ENCODE measurements at places on chromosomes 1 and 21. TPM values are rescaled to one million over a fixed set of nuclear protein-coding genes. Genes with fewer than 3 reads are reported as not detected.

DNA sequence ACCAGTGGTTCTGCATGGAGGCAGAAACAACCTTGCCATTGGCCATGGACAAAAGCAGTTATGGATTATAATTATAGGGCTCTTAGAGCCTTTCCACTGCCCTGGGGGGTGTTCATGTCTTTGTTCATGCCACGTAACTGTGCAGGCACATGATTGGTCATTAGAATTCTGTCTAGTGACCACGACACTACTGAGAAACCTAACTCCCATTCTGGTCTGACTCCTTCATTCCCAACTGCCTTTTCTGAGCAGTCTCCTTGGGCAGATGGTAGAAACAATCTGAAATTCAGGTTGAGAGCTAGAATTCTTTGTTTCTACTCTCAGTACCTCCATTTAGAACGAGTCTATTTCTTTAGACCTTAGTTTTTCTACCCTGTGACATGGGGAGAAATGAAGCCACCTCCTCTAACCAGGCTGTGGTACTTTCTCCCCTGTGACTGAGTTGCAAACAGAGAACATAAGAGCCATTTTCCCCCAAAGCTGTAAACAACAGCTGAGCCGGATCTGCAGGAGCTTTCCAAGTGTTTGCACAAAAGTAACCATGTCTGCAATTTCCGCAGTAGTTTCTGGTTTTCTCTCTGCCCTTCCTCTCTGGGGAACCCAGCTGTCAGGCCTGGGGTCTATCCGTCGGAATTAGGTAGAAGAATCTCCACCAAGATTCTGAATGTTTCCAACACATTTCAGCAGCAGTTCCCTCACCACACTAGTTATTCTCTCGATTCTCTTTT lies 37.7 kb upstream of the IPO9 start:
- H3K4me1 ChIP-seq = no peaks in the 10 kb centered on the region
- H3K27me3 ChIP-seq = no peaks in the 10 kb centered on the region
- DNase-seq = no peak
- peaks cover 39% of the 10 kb centered on the region for H3K36me3 ChIP-seq

- no peaks in the 10 kb centered on the region for H3K27me3 ChIP-seq
- no peak overlapping the region for H3K27ac ChIP-seq
- peaks cover 2% of the 10 kb centered on the region for H3K4me1 ChIP-seq
- no peak overlapping the region for H3K4me3 ChIP-seq
- no peaks in the 10 kb centered on the region for H3K36me3 ChIP-seq
- no peak for DNase-seq
Measured at GRCh38 chr1:10751561-10752085, 44.8 kb downstream of the CASZ1 start.

- DNase-seq = no peak
- no peaks in the 10 kb centered on the region for H3K4me1 ChIP-seq
- peak overlapping the region; percentile 43 for H3K4me3 ChIP-seq
- peaks cover 10% of the 10 kb centered on the region for H3K36me3 ChIP-seq
- H3K27me3 ChIP-seq = peaks cover 61% of the 10 kb centered on the region
Measured at GRCh38 chr1:179744401-179745130, 1.5 kb downstream of the FAM163A start.

Gene HES2
- 0.36 TPM for total RNA-seq

Gene AADACL4
- not detected for total RNA-seq

Gene IGSF9
- total RNA-seq = 28.1 TPM

Gene L1TD1
- total RNA-seq = 441 TPM

- no peak overlapping the region for H3K4me3 ChIP-seq
- 0 out of 2 replicates have a peak, but pooled peaks cover 5% of the 10 kb centered on the region for H3K4me1 ChIP-seq
- no peaks in the 10 kb centered on the region for H3K27me3 ChIP-seq
- peak; percentile 57 for DNase-seq
Measured at GRCh38 chr1:16082283-16083038, 9.0 kb upstream of the FAM131C start.

DNA sequence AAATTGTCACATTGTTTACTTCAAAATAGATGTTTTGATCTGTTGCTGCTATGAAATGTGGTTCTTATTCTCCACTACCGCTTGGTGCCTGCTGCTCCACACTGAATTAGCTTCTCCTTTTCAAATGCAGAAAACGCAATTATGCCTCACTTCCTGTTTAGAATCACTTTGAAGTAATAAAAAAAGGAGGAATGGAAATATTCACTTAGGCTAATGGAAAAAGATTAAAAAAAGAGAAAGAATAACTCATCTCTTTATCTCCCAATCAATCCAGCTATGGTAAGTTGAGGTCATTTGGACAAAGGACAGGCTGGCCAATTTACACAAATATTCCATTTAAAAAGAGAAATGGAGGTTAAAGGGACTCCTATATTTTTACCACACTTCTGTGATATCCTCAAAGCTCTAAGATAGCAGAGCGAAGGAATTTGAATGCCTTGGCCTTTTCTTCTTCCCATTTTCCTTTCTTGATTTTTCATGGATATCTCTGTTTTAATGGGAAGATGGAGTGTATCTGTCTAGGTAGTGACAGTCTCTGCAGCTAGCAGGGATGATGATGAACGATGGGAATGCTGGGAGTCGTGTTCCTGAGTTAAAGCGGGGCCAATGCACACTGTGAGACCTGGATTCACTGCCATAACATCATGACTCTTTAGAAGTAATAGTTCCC lies 35.7 kb downstream of the RGS5 start:
- H3K36me3 ChIP-seq = no peaks in the 10 kb centered on the region
- no peaks in the 10 kb centered on the region for H3K27me3 ChIP-seq
- H3K27ac ChIP-seq = no peak overlapping the region
- no peak for DNase-seq

GRCh38 chr1:222042120-222042519 lies 300.2 kb upstream of the DUSP10 start:
- no peaks in the 10 kb centered on the region for H3K27me3 ChIP-seq
- no peaks in the 10 kb centered on the region for H3K36me3 ChIP-seq
- no peak overlapping the region for H3K27ac ChIP-seq
- no peak overlapping the region for H3K4me3 ChIP-seq
- no peak for DNase-seq
- no peaks in the 10 kb centered on the region for H3K4me1 ChIP-seq

GRCh38 chr1:29653886-29654450 lies 417.6 kb downstream of the PTPRU start:
- H3K4me3 ChIP-seq = no peak overlapping the region
- no peaks in the 10 kb centered on the region for H3K4me1 ChIP-seq
- H3K36me3 ChIP-seq = no peaks in the 10 kb centered on the region
- no peaks in the 10 kb centered on the region for H3K27me3 ChIP-seq
- H3K27ac ChIP-seq = no peak overlapping the region

Gene CFHR3
- 0.52 TPM for total RNA-seq

Gene GUCA2B
- not detected for total RNA-seq

Gene FAM72C
- 6.3 TPM for total RNA-seq

GRCh38 chr1:161702250-161702649 lies 4.8 kb upstream of the FCRLA start:
- no peaks in the 10 kb centered on the region for H3K4me1 ChIP-seq
- H3K4me3 ChIP-seq = no peak overlapping the region
- H3K27me3 ChIP-seq = no peaks in the 10 kb centered on the region
- no peaks in the 10 kb centered on the region for H3K36me3 ChIP-seq

GRCh38 chr1:31771891-31772668 lies 7.9 kb upstream of the ADGRB2 start:
- peak overlapping the region; percentile 41 for H3K4me3 ChIP-seq
- H3K27ac ChIP-seq = no peak overlapping the region
- peaks cover 5% of the 10 kb centered on the region for H3K4me1 ChIP-seq
- H3K27me3 ChIP-seq = peaks cover 26% of the 10 kb centered on the region
- DNase-seq = no peak

Gene SMIM1
- 6.1 TPM for total RNA-seq

Gene NBPF4
- total RNA-seq = not detected

DNA sequence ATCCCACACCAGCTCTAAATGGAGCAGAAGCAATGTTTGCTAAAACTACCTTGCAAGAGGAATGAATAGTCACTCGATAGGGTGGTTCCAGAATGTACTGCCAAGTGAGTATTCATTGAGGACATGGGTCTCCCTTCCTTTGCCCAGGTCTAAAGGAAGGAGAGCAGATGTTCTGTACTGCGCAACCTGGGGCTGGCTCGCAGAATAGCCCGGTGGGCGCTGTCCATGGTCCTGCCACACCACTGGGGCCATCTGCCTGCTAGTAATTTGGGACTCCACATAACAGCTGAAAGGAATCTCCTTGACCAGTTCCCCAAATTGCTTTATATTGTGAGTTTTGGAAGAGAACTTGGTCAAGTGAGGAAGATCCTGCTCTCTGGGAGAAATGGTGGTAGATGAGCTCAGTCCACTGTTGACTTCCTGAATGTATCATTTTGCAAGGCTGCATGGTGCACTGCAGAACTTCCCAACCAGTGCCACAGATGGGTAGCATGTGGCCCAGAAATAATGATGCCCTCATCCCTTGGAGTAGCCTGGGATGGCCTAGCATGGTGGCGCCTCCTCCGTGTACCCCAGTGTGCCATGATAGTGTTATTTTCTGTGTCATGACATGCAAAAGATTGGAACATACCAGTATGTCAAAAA lies 5.7 kb downstream of the SLC6A17 start:
- peaks cover 32% of the 10 kb centered on the region for H3K27me3 ChIP-seq
- no peak overlapping the region for H3K4me3 ChIP-seq
- peak; percentile 94 for DNase-seq
- no peaks in the 10 kb centered on the region for H3K36me3 ChIP-seq

Gene ERG
- 3.0 TPM for total RNA-seq

DNA sequence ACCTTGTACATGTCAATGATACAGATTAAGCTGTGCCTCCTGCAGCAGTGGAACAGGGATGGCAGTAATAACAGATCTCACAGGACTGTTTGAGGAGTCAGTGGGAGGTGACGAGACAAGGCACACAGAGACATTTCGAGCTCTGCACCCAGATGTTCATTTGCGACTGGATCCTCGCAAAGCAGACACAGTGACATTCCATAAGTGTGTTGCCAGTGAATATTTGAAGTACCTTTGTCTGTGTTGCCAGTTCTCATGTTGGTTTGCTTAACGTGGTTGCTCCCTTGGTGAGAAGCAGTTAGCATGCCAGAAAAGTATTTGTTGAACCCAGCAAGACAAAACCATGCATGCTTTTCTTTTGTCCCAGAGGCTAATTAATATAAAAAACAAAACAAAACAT lies 67.0 kb downstream of the NID1 start:
- no peak for DNase-seq
- no peaks in the 10 kb centered on the region for H3K4me1 ChIP-seq
- no peaks in the 10 kb centered on the region for H3K36me3 ChIP-seq
- no peaks in the 10 kb centered on the region for H3K27me3 ChIP-seq

DNA sequence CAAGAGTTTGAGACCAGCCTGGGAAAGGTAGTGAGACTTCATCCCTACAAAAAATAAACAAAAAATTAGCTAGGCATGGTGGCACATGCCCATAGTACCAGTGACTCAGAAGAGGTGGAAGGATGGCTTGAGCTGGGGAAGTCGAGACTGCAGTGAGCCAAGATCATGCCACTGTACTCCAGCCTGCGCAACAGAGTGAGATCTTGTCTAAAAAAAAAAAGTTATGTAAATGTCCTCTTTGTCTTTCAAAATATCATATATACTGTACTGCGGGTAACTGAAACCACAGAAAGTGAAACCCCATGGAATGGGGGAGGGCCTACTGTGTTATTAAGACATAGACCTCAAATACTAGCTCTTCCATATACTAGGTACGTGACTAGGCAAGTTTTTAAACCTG lies 20.8 kb downstream of the ACADM start:
- no peaks in the 10 kb centered on the region for H3K4me1 ChIP-seq
- no peaks in the 10 kb centered on the region for H3K36me3 ChIP-seq
- no peaks in the 10 kb centered on the region for H3K27me3 ChIP-seq
- H3K27ac ChIP-seq = no peak overlapping the region
- DNase-seq = no peak
- no peak overlapping the region for H3K4me3 ChIP-seq

- H3K27ac ChIP-seq = no peak overlapping the region
- H3K27me3 ChIP-seq = no peaks in the 10 kb centered on the region
- H3K4me1 ChIP-seq = no peaks in the 10 kb centered on the region
- no peaks in the 10 kb centered on the region for H3K36me3 ChIP-seq
- DNase-seq = no peak
Measured at GRCh38 chr21:37688952-37689659, 227.2 kb downstream of the KCNJ6 start.

- H3K4me3 ChIP-seq = no peak overlapping the region
- no peaks in the 10 kb centered on the region for H3K27me3 ChIP-seq
- no peaks in the 10 kb centered on the region for H3K36me3 ChIP-seq
- no peak overlapping the region for H3K27ac ChIP-seq
Measured at GRCh38 chr1:2257245-2257627, 29.1 kb downstream of the SKI start.

- DNase-seq = no peak
- H3K27me3 ChIP-seq = no peaks in the 10 kb centered on the region
- H3K4me3 ChIP-seq = no peak overlapping the region
- no peaks in the 10 kb centered on the region for H3K36me3 ChIP-seq
- peaks cover 6% of the 10 kb centered on the region for H3K4me1 ChIP-seq
Measured at GRCh38 chr1:93659822-93660503, 21.7 kb downstream of the BCAR3 start.

- no peak overlapping the region for H3K4me3 ChIP-seq
- H3K27ac ChIP-seq = no peak overlapping the region
Measured at GRCh38 chr1:172638885-172639831, 19.7 kb upstream of the FASLG start.

GRCh38 chr1:210123924-210124589 lies 108.5 kb upstream of the SERTAD4 start:
- no peaks in the 10 kb centered on the region for H3K27me3 ChIP-seq
- DNase-seq = no peak
- no peak overlapping the region for H3K4me3 ChIP-seq
- H3K4me1 ChIP-seq = no peaks in the 10 kb centered on the region
- H3K27ac ChIP-seq = no peak overlapping the region
- no peaks in the 10 kb centered on the region for H3K36me3 ChIP-seq

- no peaks in the 10 kb centered on the region for H3K36me3 ChIP-seq
- no peak for DNase-seq
- no peak overlapping the region for H3K4me3 ChIP-seq
- H3K4me1 ChIP-seq = peaks cover 5% of the 10 kb centered on the region
Measured at GRCh38 chr21:37061926-37062592, 10.8 kb downstream of the PIGP start.

Gene TSTD1
- 60.9 TPM for total RNA-seq

GRCh38 chr1:172203135-172203823 lies 217.2 kb upstream of the C1orf105 start:
- H3K4me1 ChIP-seq = no peaks in the 10 kb centered on the region
- DNase-seq = no peak
- no peaks in the 10 kb centered on the region for H3K36me3 ChIP-seq
- no peaks in the 10 kb centered on the region for H3K27me3 ChIP-seq
- no peak overlapping the region for H3K27ac ChIP-seq
- no peak overlapping the region for H3K4me3 ChIP-seq
